ENCODE measurements at places on chromosomes 16 and 17.

DNA sequence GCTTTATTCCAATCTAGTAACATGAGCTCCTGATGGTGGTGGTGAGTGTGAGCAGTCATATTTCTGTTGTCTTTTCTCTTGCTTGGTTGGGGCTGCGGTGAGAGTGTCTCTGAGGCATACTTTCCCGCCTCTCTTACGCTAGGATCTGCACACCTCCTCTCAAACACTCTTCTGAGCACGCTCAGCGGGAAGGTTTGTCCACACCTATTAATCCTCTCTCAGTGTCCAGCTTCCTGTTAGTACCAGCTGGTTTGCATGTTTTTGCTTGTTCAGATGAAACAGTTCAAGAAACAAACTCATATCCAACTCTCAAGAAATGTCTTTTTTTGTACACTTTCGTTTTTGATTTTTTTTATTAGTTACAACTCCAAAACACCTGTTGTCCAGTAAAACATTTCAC, 89.5 kb downstream of the CCDC182 start:
- no peak for DNase-seq

DNA sequence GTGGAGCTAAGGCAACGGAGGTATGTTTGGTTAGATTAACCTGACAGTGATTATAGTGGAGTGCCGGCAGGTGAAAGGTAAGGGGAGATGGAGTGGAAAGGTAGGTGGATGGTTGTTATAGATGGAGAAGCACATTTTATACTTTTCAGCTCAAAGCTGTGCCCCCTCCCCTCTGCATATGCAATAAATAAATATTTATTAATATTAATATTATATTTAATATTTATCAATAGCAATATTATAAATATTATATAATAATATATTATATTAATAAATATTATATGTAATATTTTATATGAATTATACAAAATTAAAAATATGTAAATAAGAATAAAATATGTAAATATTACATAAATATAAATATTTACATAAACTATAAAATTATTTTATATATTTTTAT, 70.0 kb downstream of the WSCD1 start:
- no peak for DNase-seq

DNA sequence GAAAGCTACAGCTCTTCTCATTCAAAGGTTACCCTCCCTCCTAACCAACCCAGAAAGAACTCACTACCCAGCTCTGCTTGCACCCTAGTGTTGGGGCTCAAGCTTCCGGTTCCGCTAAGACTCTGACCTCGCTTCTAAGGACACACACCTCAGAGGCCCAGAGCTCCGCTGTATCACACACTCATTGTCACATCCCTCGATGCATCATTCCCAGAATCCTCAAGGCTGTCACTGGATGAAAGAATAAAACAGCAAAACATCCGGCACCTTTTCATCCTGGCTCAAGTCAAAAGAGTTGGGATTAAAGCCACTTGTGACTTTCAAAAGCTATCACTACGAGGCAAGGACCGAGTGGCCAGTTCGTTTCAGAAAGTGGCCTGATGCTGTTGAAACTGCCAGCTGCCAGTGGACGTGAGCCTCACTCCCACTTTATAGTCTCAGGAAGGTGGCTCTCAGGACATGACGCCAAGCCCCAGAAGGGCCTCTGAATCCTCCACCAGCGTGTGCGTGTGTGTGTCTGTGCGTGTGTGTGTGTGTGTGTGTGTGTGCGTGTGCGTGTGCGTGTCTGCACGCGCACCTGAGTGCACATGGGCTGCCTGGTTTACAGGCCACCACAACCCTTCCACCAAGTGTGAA, 29.0 kb downstream of the ZFHX3 start:
- DNase-seq, result no peak

- peak; percentile 98 for DNase-seq
Observed at GRCh38 chr17:21043296-21044232, 753 bp upstream of the USP22 start.

- peak; percentile 31 for DNase-seq
Observed at GRCh38 chr17:29240968-29241963, 5.4 kb upstream of the CRYBA1 start.

DNA sequence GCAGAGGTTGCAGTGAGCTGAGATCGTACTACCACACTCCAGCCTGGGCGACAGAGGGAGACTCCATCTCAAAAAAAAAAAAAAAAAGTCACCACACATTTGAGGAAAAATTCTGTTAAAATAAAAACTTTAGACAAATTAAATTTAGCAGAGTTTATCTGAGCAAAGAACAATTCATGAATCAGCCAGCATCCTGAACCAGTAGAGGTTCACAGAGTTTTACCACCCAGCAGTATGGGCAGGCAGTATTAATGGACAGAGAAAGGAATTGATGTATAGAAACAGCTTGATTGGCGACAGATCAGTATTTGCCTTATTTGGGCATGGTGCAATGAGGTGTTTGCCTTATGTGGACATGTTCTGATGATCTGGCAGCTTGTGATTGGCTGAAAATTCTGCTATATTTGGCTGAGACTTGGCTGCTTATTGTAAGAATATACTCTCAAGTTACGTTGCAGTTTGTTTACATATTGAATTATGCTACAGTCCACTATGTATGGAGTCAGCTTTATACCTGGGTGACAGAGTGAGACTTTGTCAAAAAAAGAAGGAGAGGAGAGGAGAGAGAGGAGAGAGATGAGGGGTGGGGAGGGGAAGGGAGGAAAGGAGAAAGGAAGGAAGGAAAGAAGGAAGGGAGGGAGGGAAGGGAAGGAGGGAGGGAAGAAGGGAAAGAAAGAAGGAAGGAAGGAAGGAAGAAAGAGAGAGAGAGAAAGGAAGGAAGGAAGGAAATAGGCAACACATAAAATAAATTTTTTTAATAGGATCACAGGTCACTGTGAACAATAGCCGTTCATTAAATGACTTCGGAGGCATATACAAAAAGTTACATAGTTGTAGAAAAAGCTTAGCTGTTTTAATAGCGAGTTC, 14.6 kb downstream of the ABCC3 start:
- DNase-seq, result no peak

DNA sequence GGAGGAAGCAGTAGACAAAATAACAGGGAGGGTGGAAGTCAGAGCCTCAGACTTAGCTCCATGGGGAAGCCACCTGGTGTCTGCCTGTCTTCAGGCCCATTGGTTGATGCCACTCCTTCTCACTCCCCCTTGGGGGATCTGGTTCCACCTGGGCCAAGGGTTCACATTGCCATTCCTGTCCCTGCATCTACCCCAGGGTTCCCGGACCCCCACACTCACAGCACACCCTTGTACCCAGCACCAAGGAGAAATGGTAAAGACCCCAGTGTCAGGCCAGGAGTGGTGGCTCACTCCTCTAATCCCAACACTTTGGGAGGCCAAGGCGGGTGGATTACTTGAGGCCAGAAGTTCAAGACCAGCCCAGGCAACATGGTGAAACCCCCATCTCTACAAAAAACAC, 1.0 kb upstream of the CA7 start:
- no peak for DNase-seq

Data from CD4-positive, alpha-beta T cell treated with Interleukin-15 for 1 hour (primary cell).